Activated naive CD4-positive, alpha-beta T cell (primary cell): ENCODE measurements at places on chromosomes 12 and 14.

DNA sequence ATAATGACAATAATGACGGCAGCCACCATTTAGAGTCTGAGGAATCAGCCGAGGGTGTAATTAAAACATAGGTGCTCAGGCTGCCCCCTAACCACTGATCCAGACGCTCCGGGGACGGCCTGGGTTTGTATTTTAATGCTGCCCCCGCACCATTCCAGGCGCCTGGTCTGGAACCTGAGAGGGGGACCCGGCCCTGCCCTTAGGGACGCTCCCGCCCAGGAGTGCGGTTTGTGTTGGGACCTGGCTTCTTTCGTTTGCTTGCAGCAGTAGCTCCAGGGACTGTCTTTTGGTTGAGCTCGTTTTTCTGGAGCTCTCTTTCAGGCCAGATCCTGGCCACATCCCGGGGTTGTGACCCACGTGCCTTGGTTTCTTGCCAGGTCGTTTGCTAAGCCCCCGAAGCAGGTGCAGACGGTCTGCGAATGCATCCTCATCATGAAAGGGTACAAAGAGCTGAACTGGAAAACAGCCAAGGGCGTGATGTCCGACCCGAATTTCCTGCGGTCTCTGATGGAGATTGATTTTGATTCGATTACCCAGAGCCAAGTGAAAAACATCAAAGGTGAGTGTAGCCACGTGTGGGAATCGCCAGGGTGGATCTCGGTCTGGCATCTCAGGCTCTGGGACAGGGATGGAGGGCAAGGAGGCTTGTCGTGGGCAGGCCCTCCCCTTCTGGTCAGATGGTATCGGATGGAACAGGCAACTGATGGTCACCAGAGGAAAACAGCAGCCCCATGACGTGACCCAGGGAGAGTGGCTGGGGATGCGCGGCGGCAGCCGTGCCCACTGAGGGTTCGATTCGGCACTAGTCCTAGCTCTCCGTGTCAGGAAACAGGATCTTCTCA lies 63.5 kb downstream of the CCDC92 start:
- no peak for DNase-seq

GRCh38 chr12:104026841-104027599 lies 23.0 kb downstream of the GLT8D2 start:
- DNase-seq: no peak

DNA sequence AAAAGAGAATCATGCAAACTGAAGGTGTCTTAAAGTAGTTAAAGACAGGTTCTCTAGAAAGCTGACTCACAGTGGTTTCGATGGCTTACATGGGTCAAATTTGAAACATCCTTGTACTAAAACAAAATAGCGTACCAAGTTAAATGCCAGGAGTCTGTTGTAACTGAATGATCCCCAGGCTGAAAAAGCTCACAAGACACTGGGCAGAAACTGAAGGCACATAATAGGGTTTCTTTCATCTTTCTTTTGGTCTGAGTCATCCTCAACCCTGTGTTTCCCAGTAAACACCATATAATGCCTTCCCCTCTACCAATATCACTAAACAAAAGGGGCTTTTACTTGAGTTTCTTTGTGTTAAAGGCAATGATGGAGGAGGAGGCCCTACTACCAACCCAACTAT lies 12.8 kb downstream of the ZFYVE1 start:
- no peak for DNase-seq

DNA sequence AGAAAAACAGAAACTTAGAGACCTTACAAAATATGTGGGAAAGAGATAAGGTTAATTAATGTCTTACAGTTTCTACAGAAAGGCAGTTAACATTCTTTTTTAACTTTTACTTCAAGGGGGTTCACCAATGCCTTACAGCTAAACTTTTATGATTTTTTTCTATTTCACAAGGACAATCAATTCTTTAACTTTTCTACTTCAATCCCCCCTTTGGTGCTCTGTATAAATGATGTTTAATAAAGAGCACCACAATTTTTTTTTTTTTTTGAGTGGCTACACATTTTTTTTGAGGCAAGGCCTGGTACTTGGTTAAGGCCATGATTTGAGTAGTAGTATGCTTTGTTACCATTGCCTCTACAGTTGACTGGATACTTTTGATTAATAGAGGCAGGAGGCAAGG lies 279.6 kb downstream of the PRKD1 start:
- DNase-seq: no peak

DNA sequence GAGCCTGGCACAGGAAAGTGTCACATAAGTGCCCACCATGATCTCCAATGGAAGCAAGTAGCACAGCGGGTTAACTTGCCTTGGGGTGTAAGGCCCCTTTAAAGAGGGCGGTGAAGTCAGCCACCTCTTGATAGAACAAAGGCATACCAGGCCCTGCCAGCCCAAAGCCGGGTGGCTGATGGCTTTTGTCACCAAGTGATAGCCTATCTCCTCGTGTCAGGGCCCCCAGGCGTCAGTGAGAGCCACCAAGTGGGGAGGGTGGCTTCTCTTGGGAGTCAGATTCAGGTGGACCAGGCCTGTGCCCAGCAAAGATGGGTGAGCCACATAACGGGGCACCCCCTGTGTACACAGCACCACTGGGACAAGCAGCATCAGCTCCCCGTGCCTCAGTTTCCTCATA lies 8.3 kb upstream of the MYL2 start:
- no peak for DNase-seq

DNA sequence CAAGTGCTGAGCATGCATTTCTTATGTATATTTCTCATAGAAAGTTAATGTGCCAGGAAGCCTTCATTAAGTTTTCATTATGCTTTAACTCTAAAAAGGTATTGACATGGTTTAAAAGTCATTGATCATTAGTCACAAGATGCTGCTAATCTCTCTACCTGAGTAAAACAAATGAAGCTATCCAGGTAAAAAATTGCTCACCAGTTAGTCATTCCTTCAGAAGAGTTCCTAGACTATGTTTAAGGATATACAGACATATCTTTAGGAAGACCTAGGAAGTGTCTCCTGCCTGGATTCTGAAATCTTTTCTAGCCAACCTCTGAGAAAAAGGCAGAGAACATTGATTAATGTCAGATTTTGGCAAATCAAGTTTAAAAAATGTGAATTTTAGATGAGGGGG lies 274.2 kb downstream of the PDZRN4 start:
- DNase-seq: no peak

- DNase-seq: no peak
Observed at GRCh38 chr14:77964586-77964985, 164.7 kb downstream of the ADCK1 start.

- no peak for DNase-seq
Observed at GRCh38 chr12:75863533-75863932, 168.0 kb downstream of the PHLDA1 start.

DNA sequence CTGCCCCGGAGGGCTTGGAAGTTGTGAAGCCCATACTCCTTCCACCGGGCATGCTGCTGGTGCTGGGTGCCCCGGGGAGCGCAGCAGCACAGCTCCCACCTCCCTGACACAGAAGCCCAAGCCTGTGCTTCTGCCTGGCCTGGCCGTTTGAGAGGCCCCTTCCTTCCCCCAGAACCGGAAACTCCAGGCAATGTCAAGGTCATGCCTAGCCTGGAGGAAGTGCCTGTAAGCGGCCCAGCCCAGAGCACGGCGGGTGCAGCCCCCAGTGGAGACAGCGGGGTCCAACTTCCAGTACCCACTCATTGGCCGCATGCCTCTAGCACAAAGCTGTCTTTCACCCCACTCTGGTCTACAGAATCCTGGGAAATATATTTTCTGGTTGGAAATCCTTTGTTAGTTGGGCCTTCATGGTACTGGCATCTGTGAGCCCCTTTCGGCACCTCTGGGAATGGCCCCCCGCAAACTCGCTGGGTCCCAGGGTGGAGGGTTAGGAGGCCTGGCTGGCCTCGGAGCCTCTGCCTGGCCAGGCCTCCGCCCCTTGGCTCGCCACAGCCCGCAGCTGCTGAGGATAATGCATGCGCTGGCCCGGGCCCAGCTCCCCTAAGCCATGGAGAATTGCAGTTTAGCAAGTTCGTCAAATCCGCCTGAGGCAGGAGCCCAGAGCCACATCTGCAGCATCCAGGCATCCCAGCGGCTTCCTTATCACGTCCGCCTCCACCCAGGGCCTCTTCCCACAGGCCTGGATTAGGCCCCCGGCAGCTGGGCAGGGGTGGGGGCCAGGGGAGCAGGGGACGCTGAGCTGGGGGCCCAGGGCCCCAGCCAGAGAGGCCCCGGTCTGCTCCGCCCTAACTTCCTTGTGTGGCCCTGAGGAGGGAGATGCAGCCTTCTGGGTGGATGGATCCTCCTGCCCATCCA lies 48.9 kb upstream of the DLK1 start:
- no peak for DNase-seq

DNA sequence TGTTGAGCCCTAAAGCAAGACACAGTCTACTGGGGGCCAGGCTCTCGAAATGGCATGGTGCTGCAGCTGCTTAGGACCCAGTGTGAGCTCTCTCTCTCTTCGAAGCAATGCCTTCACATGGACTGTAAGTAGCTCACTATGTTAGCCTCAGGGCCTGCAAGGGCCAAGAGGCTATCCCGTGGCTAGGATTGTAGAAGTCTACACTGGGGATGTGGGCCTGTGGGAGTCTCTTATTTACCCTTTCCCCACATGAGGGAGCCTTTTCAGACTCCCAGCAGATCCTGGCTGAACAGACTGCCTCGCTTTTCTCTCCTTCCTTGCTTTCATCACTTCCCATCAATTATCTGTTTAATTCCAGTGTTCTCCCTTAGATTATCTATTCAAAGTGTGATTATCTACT lies 101.4 kb downstream of the GPR65 start:
- DNase-seq: no peak

GRCh38 chr14:79588398-79588797 lies 622.9 kb downstream of the DIO2 start:
- DNase-seq: no peak

GRCh38 chr14:89319687-89320086 lies 97.3 kb downstream of the FOXN3 start:
- DNase-seq: no peak

DNA sequence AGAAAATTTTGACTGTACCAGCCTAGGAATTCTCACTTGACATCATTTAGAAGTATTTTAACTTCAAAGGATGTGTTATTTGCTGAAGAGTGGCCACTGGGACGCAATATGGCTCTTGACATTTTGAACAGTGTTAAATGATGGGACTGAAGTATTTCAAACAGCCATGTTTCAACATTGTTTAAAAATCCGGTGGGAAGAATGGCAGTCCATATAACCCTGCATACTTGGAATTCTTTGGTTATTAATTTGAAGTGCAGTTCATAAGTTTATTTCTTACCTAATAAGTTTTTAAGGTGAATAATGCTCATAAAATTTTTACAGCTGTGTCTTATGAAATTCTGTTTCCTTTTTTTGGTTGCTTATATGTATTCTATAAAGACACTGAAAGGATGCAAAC lies 8.3 kb downstream of the TMTC2 start:
- no peak for DNase-seq

DNA sequence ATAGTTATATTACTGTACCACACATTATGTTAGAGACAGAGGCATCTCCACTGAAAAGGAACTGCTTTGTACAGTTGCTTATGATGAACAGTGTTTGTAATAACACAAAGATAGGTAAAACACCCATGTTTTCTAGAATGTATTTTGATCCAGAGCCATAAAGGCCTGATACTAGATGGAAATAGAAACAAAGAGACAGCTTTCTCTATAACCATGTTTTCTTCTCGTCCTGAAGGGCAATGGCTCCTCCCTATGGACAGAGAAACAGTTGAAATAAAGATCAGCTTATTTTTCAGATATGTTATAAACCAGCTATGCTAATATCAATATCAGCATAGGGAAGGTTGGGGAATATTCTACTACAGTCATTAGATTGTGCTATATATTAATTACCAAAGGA lies 109.2 kb downstream of the ATXN7L3B start:
- no peak for DNase-seq

DNA sequence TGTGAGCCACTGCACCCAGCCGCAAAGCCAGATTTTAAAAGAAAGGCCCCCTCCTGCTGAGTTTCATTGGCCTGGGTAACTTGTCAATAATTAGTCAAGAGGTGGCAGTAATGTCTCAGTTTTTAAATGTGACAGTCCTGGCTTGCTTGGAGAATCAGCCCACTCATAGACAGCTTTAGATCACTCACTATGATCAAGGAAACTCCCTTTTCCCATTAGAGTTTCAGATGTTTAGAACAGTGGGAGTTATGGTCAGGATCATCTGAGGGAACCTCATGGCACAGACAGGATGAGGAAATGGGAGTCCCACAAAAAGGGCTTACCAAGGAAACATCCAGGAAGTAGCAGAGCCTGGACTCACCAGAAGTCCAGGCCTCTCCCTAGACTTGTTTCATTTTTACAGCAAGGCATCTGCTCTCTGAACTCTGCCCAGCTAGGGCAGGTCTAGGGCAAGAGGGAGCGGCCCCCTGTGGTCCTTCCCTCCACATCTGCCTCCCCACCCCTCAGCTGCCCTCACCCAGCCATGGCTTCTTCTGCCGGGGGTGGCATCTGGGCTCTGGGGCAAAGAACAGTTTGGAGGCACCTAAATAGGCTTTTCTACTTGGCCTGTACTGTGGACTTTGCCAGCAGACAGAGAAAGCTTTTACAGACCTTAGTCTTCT lies 11.2 kb downstream of the BCL2L14 start:
- DNase-seq: no peak

DNA sequence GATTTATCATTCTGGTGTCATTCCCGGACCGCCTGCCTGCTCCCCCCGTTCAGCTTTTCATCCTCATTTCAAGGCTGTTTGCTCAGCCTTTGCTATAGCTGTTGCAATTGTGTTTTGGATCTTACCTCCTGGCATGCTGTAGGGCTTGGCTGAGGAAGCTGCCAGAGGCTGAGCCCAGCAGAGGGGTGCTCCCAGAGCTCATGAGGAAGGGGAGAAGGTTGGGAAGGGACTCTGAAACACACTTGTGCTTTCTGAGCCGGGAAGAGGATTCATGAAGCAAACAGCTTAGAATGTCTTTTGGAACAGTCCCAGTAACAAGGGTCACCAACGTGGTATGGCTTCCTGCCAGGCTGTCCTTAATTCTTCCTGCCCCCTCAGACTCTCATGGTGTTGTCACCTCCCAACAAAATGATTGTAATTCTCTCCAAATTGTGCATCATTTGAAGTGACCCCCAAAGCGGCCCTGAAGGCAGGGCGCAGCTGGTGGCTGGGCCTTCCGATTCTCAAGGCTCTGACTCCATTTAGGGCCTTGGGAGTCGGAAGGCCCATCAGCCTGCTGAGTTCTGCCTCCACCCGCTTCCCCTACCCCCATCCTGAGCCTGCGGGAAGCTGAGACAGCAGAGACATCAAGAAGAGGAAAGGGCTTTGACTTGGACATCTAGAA lies 111.9 kb upstream of the ARHGAP5 start:
- DNase-seq: no peak
